ENCODE measurements at places on chromosomes 4 and X. TPM values are rescaled to one million over a fixed set of nuclear protein-coding genes. Genes with fewer than 3 reads are reported as not detected.
A peak's percentile ranks its signal among the peaks of the same experiment; 100 is the strongest.

The CXCL3 gene
- 0.33 TPM for polyA plus RNA-seq

The CENPVL1 gene
- not detected for polyA plus RNA-seq

The RASSF6 gene
- polyA plus RNA-seq = 5.5 TPM

The USP17L25 gene
- polyA plus RNA-seq = not detected

The UNC5C gene
- 36.8 TPM for polyA plus RNA-seq

The EDNRA gene
- 97.8 TPM for polyA plus RNA-seq

DNA sequence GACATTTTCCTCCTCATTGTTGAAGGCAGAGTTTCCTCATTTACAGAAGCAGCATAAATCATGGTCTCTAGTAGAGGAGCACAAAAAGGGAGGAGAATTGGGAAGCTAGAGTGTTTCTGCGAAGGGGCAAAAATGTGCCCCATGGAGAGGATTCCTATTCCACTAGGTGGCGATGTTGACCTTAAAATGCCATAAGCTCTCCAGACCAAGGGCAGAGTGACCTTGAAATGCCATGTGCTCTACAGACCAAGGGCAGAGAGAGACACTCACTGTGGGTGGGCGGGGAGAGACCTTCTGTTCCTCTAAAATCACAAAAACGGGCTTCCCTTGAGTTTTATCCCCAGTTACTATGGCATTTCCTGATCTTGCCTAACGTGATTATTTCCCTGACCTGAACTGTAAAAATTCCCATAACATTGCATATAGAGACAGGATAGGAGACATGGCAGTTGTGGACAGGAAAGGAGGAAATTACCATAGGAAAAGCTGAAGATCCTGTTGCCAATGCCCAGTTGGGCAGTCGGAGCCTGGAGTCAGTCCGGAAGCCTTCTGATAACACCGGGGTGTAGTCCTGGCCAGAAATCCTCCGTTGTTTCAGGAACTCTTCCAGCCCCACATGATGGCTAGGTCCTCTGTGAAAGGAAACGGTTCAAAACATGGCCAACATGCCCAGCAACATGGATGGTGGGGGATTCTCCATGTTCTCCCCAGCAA is 567.7 kb downstream of the MAGEB5 start:
- DNase-seq = peak; percentile 1

DNA sequence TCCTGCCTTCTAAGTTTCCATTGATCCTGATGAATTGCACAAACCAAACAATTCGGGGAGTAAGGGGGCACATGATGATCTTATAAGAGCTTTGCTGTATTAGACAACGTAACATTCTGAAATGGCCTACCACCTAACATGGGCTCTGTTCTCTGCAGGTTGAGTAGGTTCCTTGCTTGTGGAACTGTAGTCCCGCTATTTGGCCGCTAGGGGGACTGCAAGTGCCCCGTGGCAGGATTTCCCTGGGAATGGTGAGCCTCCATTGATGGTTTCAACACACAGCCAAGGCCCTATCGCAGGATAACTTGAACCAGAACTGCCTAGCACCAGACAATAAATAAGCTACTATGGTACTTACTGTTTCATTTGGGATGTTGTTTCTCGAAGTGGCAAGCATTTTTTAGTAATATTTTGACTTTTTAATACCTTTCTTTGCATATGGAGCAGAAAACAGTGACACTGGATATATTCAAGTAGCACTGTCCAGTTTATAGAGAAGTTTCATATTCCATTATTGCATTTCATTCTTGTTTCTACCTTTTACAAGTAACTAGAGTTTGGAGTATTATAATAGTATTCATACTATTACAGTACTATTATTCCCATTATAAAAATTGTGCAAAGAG is 11.9 kb downstream of the AR start:
- no peak for DNase-seq

GRCh38 chr4:157040405-157040804 is 35.5 kb upstream of the GLRB start:
- DNase-seq = no peak

DNA sequence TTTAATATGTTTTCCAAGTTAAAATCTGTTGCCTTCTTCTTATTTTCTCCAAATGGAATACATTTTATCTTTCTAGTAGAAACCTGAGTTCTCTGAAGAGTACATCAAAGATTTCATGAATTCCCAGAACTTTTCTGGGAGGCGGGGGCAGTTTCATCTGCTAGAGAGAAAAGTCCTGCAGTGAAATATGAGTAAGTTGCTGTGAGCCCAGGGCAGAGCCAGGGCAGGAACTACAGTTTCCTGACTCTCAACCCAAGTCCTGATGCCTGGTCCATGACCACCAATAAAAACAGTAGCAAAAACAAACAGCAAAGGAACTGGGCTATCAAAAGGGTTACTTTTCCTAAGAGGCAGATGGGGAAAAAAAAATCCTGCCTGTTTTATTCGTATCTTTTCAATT is 239.4 kb upstream of the CTSO start:
- no peak for DNase-seq

- no peak for DNase-seq
Measured at GRCh38 chr4:136505020-136505419, 1027.3 kb downstream of the PCDH18 start.

DNA sequence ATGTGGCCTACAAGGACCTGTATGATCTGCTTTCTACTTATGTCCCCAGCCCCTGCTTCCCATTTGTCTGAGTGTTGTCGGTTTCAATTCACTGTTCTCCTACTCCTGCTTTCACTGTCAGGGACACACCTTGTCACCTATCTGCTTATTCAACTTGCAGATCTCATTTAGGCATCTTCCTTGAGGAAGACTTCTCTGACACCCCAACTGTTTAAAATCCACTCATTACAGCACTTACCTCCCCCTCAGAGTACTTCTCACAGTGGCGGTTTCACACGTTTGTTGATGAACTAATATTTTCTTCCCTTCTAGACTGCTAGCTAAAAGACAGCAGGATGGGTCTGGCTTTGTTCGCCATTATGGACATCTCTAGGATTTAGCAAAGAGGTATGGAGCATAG is 279.9 kb upstream of the TET2 start:
- no peak for DNase-seq

- DNase-seq = no peak
Measured at GRCh38 chr4:82776925-82777542, 21.6 kb downstream of the SCD5 start.

- peak; percentile 33 for DNase-seq
Measured at GRCh38 chr4:109434007-109434971, 674 bp downstream of the SEC24B start.

DNA sequence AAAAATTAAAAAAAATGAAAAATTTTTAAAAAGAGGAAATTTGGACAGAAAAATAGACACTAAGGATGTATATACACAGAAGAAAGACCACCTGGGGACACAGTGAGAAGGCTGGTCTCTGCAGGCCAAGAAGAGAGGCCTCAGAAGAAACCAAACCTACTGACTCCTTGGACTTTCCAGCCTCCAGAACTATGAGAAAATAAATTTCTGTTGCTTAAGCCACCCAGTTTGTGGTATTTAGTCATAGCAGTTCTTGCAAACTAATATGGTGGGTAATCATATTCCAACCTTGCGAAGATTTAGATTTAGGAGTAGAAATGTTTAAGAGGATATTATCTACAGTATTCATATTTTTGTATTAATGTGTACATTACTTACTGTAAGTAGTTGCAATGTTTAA is 56.4 kb downstream of the COQ2 start:
- DNase-seq = no peak

DNA sequence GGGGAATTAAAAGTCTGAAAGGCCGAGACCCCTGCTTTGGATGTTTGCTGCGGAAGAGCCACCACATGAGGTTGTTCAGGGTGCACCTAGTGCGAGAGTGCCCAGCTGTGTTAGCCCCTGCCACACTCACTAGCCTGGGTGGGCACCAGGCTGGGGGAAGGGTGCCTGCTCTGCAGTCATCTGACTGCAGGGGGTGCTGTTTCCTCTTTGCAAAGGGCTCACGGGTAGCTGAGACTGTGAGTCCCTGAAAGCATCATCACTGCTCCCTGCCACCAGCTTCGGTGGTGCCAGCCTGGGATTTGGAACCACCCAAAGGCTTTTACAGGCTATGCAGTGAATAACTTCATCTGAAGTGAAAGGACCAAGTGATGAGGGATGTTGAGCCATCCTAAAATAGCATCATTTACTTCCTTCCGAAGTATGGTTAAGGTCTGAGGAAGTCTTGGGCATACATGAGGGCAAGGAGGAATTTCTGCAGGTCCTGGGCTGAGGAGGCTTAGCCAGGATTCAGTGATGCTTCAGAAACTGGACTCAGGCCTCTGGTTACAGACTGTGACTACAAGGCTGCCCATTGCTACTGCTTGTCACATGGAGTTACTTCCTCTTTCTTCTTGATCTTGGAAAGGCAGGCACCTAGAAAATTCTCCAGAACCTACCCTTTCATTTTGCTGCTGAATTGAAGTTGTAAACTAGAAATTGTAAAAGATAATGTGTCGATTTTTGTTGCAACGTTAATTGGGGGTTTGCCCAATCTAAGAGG is 293.2 kb upstream of the PRPS2 start:
- no peak for DNase-seq

- DNase-seq = no peak
Measured at GRCh38 chr4:78704981-78705683, 71.0 kb upstream of the BMP2K start.

DNA sequence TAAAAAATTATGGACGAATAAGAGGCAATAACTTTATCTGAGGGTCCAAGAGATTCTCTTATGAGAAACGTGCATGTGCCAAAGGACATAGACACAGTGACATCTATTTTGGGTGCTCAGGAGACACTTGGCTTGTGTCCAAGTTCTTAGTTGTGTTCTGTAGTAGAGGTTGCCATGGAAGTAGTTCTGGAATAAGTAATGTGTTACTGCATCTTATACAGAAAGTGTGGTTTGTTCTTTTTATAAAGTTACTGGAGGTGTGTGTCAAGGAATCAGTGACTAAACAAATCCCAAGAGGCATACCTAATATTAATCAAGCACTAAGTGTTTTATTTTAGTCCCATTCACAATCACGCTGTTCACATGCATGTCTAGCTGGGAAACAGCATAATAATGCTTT is 305.7 kb downstream of the ARHGAP24 start:
- no peak for DNase-seq
